ENCODE measurements at places on chromosomes 12 and 14. TPM values are rescaled to one million over a fixed set of nuclear protein-coding genes. Genes with fewer than 3 reads are reported as not detected.

- DNase-seq = no peak
These were observed 21.6 kb downstream of the ATF7 start for GRCh38 chr12:53604581-53604980.

KRT7 gene
- total RNA-seq = 13.5 TPM

DNA sequence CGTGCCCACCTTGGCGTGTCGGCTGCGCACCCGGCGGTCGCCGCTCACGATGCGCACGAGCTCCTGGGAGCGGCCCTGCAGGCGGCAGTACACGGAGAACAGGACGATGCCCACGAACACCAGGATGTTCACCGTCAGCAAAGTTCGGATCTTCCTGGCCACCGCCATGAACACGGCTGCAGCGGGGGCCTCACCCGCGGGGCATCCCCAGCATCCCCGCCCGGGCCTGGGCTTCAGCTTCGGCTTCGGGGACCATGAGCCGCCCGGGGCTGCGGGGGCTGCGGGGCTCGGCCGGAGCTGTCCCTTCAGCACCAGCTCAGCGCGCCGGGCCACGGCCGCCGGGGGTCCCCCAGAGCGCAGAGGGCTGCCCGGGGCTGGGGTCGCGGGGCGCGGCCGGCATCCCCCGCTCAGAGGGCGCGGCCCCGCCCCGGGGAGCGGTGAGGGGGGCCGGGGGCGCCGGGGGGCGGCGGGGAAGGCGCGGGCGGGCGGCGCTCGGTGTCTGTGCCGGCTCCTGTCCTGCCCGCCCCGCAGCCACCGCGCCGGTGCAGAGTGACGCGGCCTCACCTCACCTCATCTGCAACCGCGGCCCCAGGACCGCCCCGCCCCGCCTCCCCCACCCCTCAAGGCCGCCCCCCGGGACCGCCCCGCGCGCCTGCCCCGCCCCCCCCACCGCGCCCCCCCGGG, at the start of gene GALNT9:
Gene GALNT9 (minus strand): TSS at position 554 of the 684 bp plus-strand sequence. CDS start 386 bp downstream, at position 168.
- no peak for DNase-seq

CHMP4A gene
- total RNA-seq = 58.3 TPM

GRCh38 chr12:28958553-28959195, 190.4 kb upstream of the FAR2 start:
- DNase-seq = no peak

ADAM21 gene
- not detected for total RNA-seq

GRCh38 chr12:89828575-89828974, 119.9 kb upstream of the ATP2B1 start:
- no peak for DNase-seq

DNA sequence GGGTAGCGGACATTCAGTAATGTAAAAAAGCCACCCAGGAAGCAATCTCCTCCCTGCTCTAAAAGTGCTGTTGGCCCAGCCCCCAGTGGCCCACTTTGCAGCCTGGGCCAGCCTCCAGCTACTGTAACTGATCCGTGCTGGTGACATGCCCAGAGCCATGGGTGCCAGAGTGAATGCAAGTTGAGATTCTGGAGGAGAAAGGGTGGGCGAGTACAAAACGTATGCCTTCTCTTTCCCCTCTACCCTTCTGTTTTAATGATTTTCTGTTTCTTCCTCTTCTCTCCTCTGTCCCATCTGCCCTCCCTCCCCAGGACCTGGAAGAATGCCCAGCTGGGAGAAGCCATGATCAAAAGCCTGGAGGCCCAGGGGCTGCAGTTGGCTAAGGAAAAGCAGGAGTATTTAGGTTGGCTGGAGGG, 16.9 kb downstream of the PLEKHD1 start:
- DNase-seq = peak; percentile 35

DNA sequence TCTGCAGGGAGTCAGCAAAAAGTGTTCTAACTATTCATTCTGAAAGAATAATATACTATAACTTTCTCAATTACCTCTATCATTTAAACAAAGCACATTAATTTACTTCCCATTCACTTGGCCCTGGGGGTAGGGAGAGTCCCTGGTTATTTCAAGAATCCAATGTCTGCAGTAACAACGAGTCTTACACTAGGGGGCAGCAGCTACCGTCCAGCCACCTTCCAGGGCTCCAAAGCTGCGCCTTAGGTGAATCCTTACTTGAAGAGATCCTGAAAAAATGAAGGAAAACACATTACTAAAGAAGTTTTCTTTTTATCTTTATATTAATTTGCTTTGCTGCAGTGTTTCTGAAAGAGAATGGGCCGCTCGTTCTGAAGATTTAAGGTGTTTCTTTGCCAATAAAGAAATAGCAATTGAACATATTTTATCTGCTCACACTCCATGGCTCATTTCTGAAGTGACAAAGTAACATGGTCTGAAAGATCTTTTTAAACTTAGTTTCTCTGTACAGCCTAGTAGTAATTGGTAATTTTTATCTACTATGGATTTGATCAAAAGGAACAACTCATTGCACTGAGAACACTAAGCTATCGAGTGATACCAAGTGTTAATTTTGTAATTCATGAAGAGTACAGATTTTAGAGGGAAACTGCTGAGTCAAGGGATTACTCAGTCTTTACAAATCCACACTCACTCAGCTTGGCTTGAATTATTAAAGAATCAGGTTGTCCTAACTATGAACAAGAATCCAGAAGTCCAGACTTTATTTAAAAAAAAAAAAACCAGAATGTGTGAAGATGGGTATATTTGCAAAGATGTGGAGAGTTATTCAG, 27.6 kb downstream of the BHLHE41 start:
- peak; percentile 76 for DNase-seq

- no peak for DNase-seq
These were observed 268.1 kb downstream of the CACNA1C start for GRCh38 chr12:2320841-2321240.

- DNase-seq = no peak
These were observed 337.7 kb downstream of the C12orf75 start for GRCh38 chr12:105667973-105668743.

GRCh38 chr12:12628013-12628412, 16.3 kb downstream of the CREBL2 start:
- DNase-seq = no peak

DNA sequence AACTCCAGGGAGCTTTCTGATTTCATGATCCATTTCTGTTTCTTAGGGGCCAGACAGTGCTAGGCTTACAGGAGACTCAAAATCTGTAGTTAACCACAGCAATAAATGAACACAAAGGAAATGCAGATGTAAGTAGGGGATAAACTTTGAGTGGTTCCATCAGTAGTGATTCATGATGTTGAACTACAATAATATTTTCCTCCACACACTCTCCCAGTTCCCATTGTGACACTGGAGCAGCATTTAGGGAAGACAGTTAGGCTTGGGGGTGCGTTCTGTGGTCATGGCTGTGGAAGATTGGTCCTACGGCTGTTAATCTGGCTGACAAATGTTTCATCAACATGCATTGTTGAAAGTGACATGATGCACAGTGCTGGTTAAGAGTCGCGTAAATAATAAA, 66.9 kb downstream of the HMGA2 start:
- DNase-seq = no peak

DNA sequence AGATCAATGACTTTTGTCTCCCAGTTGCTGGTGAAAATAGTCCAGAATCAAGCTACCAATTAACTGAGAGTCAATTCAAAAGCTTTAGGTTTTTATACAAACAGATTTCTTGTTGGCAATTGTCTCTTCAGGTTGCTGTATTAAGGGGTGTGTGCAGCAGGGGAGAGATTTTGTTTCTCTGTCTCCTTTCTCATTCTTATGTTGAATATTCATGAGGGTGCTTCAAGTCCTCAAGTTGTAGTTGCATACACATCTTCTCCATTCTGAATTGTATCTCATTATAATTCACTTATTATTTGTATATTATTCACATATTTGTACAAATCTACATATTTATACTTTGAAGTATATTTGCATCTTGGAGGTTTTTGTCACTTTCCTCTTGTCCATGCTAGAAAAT, 126.7 kb upstream of the PTPRQ start:
- DNase-seq = no peak

P2RX2 gene
- total RNA-seq = not detected

PLEKHG3 gene
- total RNA-seq = 6.4 TPM

BMAL2 gene
- 0.40 TPM for total RNA-seq

- DNase-seq = no peak
These were observed 38.3 kb downstream of the C12orf42 start for GRCh38 chr12:103457471-103457870.

GRCh38 chr14:51056421-51056820, 38.5 kb downstream of the TRIM9 start:
- DNase-seq = no peak

- no peak for DNase-seq
These were observed 65.5 kb downstream of the C12orf56 start for GRCh38 chr12:64325055-64325454.

- DNase-seq = no peak
These were observed 338.0 kb downstream of the RMST start for GRCh38 chr12:97800561-97800960.

C14orf132 gene
- 25.2 TPM for total RNA-seq

RDH5 gene
- total RNA-seq = 4.5 TPM

- DNase-seq = no peak
These were observed 142.8 kb upstream of the FLRT2 start for GRCh38 chr14:85387181-85387580.

PPP1R36 gene
- total RNA-seq = 1.1 TPM

- DNase-seq = no peak
These were observed 11.1 kb downstream of the PRKAB1 start for GRCh38 chr12:119679081-119679480.

SLC25A47 gene
- 0.28 TPM for total RNA-seq

GRCh38 chr14:25032092-25032784, 17.7 kb downstream of the STXBP6 start:
- no peak for DNase-seq

DNA sequence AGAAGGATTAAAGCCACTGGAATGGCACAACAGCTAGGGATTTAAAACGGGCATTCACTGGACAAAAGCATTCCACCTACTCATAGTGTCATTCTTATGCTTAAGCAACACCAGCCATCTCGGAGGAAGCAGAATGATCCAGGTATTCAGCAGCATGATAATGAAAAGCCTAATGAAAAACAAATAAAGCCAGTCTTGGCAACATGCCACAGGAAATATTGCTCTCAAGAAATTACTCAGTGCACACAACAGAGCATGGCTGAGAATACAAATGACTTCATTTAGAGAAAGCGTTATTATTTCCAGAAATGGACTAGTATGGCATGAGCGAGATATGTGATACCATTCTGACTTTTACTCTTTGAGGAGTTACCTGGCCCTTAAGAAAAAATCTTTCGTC, 442.2 kb downstream of the APAF1 start:
- no peak for DNase-seq

- no peak for DNase-seq
These were observed 105.1 kb downstream of the ARF6 start for GRCh38 chr14:49997991-49998390.

B4GALNT1 gene
- 1.9 TPM for total RNA-seq

DNA sequence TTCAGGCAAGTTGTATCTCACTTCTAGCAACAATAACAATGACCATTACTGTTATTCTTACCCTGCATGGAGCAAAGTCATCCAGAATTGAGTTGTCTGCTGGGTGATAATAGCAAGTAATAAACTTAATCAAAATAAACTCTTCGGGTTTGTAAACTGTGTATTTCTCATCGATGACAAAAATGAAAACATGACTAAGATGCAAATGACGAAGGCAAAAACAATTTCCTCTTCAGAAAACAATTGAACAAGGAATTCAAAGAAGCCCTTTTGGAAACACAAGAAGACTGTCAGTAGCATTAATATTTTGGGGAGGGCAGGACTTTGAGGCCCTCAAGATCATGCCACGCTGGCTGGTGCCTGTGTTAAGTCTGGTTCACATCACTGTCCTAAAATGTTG, 232.0 kb downstream of the BTG1 start:
- no peak for DNase-seq

GRCh38 chr12:115185506-115185905, 501.5 kb upstream of the TBX3 start:
- DNase-seq = no peak

GRCh38 chr14:97021001-97021400, 223.8 kb downstream of the VRK1 start:
- no peak for DNase-seq

DNA sequence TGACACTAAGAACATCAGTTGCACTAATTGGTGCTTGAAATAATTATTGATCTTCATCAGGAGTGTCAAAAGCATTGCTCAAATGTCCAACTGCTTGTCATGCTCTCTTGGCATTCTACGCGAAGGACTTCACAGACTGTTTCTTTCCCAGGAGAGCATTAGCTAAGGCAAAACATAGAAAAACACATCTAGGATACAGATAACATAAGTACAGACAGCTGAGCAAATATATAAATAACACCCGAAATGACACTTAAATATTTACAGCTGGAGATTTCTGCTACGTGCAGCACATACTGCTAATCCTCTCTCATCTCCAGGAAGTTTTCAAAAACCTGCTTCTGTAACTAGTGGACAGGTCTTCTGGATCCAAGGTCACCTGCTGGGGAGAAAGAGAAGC, 120.0 kb upstream of the PRMT8 start:
- no peak for DNase-seq
